ENCODE measurements at places on chromosomes 6 and 20.

DNA sequence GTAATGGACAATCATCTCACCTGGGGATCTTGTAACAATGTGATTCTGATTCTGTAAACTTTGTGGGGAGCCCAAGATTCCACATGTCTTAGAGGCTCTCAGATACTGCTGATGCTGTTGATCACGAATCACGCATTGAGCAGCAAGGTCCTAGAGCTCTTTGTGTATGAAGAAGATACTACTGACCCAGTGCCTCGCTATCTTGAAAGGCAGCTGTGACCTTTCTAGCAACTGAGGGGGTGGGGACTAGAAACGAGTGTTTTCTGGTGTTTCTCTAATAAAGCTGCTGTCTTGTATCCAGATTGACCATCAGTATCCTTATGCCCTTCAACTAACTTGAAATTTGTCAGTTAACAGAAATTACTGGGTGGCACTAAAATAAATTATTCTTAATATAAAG lies 142.9 kb downstream of the MTHFD1L start:
- no peak for DNase-seq

- no peak for DNase-seq
These were observed 288.7 kb downstream of the RNF144B start for GRCh38 chr6:18675881-18676280.

DNA sequence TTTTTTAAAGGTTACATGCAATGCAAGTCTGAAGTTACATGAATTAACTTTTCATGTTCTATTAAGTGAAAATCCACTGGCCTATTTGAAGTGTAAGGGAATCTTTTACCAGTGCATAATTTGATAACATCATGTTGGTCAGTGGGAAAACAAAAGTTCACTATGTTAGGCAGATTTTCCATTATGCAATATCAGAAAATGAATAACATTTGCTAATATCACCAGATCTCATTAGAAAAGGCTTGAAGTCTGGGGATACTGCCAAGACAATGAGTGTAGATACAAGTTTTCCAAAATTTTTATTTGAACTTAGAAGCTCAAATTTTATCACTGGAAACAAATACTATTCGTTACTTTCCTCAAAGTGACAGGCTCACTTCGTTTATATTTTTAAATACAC lies 296.4 kb upstream of the CDH4 start:
- no peak for DNase-seq

- no peak for DNase-seq
These were observed 24.6 kb upstream of the CTNNBL1 start for GRCh38 chr20:37669062-37669772.

- DNase-seq, result no peak
These were observed 72.5 kb downstream of the ATP9A start for GRCh38 chr20:51695574-51696303.

GRCh38 chr20:53809728-53810365 lies 216.2 kb upstream of the ZNF217 start:
- DNase-seq, result no peak

GRCh38 chr6:72689107-72689954 lies 67.5 kb downstream of the KCNQ5 start:
- peak; percentile 36 for DNase-seq

DNA sequence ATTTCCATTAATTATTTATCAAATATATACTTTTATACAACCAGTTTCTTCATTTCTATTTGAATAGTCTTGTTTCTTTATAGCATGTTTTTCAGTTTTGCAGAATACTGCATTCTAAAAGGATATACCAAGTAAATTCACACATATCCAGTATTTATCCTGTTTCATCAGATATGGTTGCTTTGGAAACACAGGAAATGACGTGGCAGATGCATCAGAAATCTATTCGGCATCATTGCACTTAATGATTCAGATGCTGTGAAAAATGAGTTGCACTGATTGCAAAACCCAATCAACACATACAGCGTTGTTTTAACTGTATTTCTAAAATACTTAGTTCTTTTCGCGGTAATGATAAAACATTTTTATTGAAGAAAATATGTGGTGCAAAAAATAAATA lies 594.9 kb downstream of the CDH26 start:
- DNase-seq, result no peak

GRCh38 chr20:32064667-32065066 lies 12.6 kb downstream of the HCK start:
- no peak for DNase-seq

DNA sequence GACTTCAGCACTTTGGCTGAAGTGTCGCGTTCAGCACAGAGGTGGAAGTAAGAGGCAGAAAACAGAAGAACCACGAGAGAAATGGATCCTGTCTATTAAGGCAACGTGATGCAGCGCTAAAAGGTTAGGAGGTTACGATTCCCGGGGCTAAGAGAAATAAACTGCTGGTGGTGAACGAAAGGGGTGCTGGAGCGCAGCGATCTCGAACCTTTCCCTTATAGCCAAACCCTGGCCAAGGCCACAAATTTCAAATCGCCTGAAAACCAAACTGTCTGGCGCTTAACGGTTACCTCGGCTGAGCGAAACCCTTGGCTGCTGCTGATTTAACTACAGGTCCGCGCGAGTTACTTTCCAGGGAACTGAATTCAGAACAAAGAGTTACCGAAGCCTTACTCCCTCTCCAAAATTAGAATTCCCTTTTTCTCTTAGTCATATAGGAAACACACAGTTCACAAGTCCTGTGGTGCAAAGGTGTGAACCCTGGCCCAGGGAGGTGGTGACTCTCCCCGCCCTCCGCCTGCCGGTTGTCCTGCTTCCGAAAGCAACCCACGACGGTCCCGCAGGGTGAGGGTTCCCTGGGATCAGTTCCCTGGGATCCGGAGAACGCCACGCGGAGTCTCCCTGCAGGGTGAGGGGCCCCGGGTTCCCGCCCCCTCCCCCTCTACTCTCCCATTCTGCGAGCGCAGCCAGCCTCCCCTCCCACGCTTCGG lies 1.3 kb upstream of the SLC35D3 start:
- peak; percentile 9 for DNase-seq

- no peak for DNase-seq
These were observed 69.2 kb downstream of the TRAM2 start for GRCh38 chr6:52507557-52508260.

DNA sequence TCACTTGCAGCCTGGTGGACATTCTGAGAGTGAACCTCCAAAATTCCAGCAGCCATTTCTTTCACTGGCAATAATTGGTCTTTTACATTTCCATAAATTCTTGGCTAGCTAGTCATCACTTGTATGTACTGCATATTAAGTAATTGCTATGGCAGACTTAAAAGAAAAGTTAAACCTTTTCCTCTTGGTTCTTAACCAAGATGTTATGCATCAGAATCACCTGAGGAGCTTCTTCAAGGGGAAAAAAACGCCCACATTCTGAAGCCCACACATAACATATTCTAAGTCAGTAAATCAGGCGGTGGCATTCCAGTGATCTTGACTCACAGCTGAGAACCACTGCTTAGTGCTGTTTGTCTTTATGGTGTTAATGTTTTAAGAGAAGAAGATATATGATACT lies 37.0 kb downstream of the CDC40 start:
- no peak for DNase-seq

DNA sequence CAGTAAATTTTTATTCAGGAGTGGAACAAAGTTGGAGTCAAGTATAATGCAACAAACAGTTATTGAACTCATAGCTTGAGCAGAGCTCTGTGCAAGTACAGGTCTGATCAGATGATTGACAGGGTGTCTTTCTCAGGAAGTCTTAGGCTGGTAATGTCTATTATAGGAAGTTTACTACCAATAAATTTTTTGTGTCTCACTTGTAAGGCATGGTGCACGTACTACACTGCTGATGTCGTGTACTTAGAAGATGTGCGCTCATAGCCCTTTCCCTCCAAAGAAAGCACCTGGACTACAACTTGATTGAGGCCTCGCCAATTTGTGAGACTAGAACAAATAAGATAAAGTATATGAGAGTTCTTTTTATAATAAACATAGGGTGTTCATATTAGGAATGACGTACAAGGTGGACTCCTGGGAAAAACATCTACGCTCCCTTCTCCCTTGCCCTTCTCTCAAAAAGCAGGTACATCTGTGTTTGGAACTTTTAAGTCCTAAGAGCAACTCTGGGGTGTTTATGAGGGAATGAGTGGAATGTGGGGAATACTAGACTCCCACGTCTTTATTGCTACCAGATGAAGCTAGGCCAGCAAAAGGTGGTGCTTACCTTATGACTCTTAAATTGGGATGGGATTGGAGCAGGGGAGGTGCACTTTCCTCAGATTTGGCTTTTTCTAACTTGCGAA lies 1.5 kb downstream of the NDUFAF5 start:
- DNase-seq, result no peak

GRCh38 chr6:6057442-6058053 lies 50.8 kb upstream of the NRN1 start:
- peak; percentile 42 for DNase-seq

GRCh38 chr6:133548423-133549159 lies 307.4 kb downstream of the EYA4 start:
- no peak for DNase-seq

- DNase-seq, result no peak
These were observed 5.5 kb downstream of the RWDD2A start for GRCh38 chr6:83198486-83199172.

DNA sequence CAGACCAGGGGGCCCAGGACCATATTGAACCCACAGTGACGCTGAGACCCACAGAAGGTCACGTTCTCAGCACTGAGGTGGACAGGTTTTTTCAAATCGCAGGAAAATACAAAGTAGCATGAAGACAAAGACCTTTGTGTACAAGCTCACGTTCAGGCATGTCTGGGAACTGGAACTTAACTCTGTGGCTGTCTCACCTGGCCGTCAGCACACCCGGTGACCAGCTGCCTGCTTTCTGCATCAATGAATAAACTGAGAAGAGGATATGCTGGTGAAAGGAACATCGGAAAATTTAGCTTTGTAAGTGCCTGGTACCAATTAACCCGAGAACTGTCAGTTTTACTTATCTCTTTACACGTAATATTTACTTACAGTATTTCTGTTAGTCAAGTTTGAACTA lies 36.5 kb downstream of the WDR27 start:
- no peak for DNase-seq

DNA sequence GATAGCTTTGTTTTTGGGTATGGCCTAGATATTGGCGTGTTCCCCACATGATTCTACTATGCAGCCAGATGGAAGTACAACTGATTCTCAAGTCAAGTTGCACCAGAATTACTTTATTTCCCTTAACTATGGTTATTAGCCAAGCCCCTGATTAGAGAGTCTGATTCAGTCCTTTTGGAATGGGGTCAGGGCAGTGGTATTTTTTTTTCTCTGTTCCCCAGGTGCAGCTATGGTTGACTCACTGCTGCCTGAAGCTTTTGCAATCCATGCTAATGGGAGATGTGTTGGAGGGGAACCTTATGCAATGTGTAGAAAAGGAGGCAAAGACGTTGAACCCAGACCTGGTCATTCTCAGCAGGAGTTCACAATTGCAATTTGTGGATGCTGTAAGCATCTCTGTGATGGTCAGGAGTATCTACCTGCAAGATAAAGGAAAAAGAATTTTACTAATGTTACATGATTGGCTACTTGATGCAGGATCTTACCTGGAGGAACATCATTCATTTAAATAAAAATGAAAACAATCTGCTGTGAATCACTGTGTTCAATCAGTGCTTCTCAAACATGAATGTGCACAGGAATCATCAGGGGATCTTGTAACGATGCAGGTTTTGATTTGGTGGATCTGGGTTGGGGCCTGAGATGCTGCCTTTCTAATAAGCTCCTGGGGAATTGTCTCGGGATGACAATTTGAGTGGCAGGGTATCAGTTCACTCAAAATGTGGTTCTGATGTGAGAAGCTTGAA lies 49.4 kb downstream of the PFDN4 start:
- DNase-seq, result no peak

All from germinal center (tissue), 1 donor.